Brain (organoid and tissue), 16 donors: ENCODE measurements at places on chromosomes 2 and 18. TPM values are rescaled to one million over a fixed set of nuclear protein-coding genes. Genes with fewer than 3 reads are reported as not detected.

Gene TMEM163
- 21.4 TPM for polyA plus RNA-seq

Gene ALPG
- not detected for polyA plus RNA-seq

Gene RGPD3
- polyA plus RNA-seq = not detected

Gene GALNT3
- 5.3 TPM for polyA plus RNA-seq

Gene C2orf78
- not detected for polyA plus RNA-seq

Gene ANKRD53
- 5.7 TPM for polyA plus RNA-seq

Gene IL36RN
- not detected for polyA plus RNA-seq

Gene RAB6D
- 0.17 TPM for polyA plus RNA-seq

Gene ERBB4
- polyA plus RNA-seq = 0.81 TPM

Gene SLC9A4
- not detected for polyA plus RNA-seq

Gene LOXHD1
- not detected for polyA plus RNA-seq

Gene GCG
- not detected for polyA plus RNA-seq

Gene CRYGB
- not detected for polyA plus RNA-seq

Gene ZAP70
- not detected for polyA plus RNA-seq

Gene DLGAP1
- polyA plus RNA-seq = 8.0 TPM

Gene PLGLB2
- not detected for polyA plus RNA-seq

Gene NTSR2
- polyA plus RNA-seq = 18.4 TPM

Gene HOXD12
- polyA plus RNA-seq = 1.3 TPM

Gene RFTN2
- 5.2 TPM for polyA plus RNA-seq

Gene LHCGR
- polyA plus RNA-seq = not detected

Gene RUFY4
- polyA plus RNA-seq = not detected

Gene MGAT4A
- polyA plus RNA-seq = 8.3 TPM

Gene STON1
- polyA plus RNA-seq = 0.95 TPM

Gene EMILIN1
- polyA plus RNA-seq = 6.2 TPM

Gene CAB39
- polyA plus RNA-seq = 22.9 TPM

Gene KCTD1
- polyA plus RNA-seq = 27.6 TPM

Gene LAMA3
- 1.8 TPM for polyA plus RNA-seq

Gene RPRM
- polyA plus RNA-seq = 29.6 TPM

Gene PRSS56
- polyA plus RNA-seq = not detected

Gene LRRTM1
- polyA plus RNA-seq = 2.6 TPM

Gene PAX8
- polyA plus RNA-seq = 2.4 TPM

Gene PMAIP1
- 7.5 TPM for polyA plus RNA-seq

Gene HOXD8
- 10.0 TPM for polyA plus RNA-seq

Gene KIAA2012
- 0.42 TPM for polyA plus RNA-seq

Gene GFPT1
- polyA plus RNA-seq = 11.6 TPM

Gene UPP2
- 0.24 TPM for polyA plus RNA-seq

Gene TGFA
- 5.3 TPM for polyA plus RNA-seq

Gene ANKRD62
- not detected for polyA plus RNA-seq

Gene NPPC
- 0.66 TPM for polyA plus RNA-seq

Gene ARHGEF33
- 1.0 TPM for polyA plus RNA-seq

Gene RGPD4
- polyA plus RNA-seq = not detected

Gene ARHGAP15
- polyA plus RNA-seq = 1.2 TPM

Gene MRPS5
- polyA plus RNA-seq = 36.1 TPM

Gene ABHD1
- 0.64 TPM for polyA plus RNA-seq

Gene PIEZO2
- polyA plus RNA-seq = 5.9 TPM

Gene AQP12B
- polyA plus RNA-seq = 0.19 TPM
